A172 (cell line): ENCODE measurements at places on chromosomes 2 and 18. TPM values are rescaled to one million over a fixed set of nuclear protein-coding genes. Genes with fewer than 3 reads are reported as not detected.

DNA sequence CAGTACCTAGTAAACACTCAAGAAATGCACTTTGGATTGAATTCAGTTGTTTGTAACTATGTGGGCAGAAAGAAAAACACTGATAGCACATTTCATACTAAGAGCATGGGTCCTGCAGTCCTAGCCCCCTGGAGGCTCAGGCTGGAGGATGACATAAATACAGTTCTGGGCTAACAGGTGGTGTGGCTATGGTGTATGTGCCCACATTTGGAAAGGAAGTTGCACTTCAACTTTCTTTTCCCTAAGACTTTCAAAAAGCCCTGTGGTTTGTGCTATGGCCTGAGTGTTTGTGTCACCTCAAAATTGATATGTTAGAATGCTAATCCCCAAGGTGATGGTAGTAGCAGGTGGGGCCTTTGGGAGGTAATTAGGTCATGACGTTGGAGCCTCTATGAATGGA is 218.2 kb downstream of the CDCA7 start:
- no peak for DNase-seq

ARHGEF33 gene
- 0.09 TPM in 1 of 2 replicates, not detected in the other for total RNA-seq

DNA sequence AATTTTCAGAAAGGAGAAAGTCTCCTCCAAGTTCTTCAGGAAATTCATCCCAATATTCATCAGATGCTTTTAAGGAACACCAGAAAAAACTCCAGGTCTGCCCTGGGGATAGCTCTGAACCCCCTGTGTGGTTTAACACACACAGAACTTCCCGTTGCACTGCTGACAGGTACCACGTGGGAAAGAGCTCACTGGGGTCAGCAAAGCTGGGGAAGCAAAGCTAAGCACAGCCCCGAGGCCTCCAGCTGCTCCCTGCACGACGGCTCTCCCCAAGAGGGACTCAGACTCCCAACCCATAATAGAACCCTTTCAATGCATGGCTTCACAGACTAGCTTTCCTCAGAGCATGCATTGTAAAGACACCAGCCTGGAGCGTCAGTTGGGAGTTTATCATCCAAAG is 28.0 kb downstream of the ADI1 start:
- DNase-seq: no peak

DNA sequence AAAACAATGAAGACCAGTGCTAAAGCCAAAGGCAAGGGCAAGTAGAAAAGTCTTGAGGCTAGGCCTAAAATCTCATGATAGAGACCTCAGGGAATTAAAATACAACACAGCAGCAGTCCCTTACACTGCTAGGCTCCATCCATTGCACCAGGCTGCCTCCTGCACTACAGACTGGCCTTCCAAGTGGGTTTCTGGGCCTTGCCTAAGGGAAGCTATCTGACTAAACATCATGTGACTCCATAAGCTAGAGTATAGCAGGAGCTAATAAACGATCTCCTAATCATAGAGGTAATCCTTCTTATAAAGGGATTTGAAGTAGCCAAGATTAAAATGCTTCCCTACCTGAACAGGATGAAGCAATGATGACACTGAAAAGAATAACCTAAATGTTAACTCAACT is 77.6 kb upstream of the NFU1 start:
- no peak for DNase-seq

DNA sequence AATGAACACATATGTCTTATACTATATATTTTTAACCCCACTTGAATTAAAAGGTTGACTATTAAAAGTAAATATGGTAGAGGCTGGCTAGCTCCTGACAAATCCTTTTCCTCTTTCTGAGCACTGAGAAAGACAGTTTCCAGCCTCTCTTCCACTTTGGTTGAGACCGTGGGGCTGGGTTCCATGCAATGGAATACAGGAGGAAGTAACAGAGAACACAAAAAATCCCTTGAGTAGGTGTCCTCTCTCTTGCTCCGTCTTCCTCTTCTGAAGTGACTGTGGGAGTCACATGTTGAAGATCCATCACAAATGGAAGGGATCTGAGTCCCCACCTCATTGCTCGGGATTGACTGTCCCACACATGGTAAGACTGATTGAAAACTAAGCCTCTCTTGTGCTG is 36.6 kb upstream of the SIGLEC15 start:
- no peak for DNase-seq

CRYGD gene
- total RNA-seq: not detected in 2 replicates

DNA sequence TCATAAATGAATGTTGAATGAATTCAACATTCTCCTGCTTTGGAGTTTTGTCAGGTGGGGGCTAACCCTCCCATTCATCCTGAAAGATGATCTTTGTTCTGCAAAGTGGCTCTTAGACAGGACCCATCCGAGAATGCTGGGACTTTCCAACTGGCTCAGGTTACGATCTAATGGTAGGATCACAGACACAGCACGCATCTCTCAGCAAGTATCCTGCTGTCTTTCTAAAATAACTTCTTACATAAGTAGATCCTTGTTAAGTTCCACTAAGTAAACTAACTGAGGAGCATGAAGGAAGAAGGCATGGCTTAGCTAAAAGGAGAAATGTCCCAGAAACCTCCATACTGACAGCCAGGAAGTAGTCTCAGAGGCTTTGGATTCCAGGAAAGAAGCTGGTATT is 23.7 kb downstream of the CYP27A1 start:
- DNase-seq: peak; percentile 26
